ENCODE measurements at places on chromosomes 7 and 10.

GRCh38 chr10:31664803-31665202, 263.8 kb downstream of the ARHGAP12 start:
- no peak for DNase-seq

- no peak for DNase-seq
Measured at GRCh38 chr7:151408839-151409666, 785 bp downstream of the WDR86 start.

GRCh38 chr10:58393317-58393716, 8.1 kb downstream of the TFAM start:
- DNase-seq = no peak

DNA sequence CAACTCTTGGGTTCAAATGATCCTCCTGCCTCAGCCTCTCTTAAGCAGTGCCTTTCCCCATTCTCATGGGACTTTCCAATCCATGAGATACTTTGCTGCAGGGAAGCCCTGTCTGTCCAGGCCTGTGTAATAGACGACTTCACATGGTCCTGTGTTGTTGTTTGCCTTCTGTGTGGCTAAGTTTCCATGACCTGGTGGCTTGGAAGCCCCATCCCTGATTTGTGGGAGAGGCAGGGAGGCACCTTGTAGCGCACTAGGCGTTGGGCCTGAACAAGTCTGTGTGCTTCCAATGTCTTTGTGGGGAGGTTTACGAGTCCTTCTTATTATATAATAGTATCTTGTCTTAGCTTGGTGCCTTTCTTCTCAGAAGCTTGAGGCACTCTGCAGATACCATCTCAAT, 49.1 kb downstream of the TCF7L2 start:
- DNase-seq = no peak

DNA sequence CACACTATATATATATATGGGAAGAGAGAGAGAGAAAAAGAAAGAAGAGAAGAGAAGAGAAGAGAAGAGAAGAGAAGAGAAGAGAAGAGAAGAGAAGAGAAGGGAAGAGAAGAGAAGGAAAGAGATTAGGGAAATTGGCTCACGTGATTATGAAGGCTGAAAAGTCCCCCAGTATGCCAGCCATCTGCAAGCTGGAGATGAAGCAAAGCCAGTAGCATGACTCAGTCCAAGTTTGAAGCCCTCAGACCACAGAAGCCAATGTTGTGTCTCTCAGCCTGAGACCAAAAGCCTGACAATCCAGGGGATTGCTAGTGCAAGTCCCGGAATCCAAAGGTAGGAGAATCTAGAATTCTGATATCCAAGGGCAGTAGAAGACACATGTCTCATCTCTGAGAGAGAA, 206.3 kb upstream of the PRSS1 start:
- peak; percentile 34 for DNase-seq

DNA sequence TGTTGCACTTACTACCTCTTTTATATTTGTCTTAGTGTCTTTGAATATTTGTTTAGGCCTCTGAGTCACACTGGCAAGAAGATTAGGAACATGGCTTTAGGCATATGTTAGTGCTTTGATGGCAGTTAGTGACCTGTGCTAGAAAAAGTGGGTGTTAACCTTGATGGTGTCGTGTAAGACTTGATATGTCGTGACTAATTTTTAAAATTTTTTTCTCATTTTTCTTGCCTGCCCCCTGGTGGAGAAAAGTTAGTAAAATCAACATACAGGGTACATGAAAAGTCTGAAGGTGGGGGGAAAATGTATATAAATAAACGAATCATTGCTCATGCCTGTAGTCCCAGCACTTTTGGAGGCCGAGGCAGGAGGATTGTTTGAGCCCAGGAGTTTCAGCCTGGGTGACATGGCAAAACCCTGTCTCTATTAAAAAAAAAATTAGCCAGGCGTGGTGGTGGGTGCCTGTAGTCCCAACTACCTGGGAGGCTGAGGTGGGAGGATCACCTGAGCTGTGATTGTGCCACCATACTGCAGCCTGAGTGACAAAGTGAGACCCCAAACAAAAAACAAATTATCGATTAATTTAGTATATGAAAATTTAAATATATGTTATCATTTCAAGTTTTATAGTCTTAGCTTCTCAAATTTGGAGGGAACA, 44.6 kb downstream of the TAX1BP1 start:
- peak; percentile 30 for DNase-seq

DNA sequence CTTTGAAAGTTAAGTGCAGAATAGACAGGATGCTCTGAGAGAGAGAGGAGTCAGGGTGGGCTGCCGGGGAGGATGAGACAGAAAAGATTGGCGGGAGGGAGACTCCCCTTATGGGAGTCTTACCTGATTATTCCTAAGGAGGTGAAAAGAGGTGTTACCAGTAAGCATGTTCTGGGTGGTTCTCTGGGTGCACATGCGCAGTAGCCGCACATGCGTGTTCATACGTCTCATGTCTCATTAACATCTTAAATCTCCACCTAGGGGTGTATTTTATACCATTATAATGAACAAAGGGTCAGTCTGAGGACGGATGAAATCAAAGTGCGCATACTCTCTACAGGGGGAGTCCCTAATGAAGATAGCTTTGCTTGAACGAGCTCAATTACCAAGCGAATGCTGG, 592.9 kb upstream of the C7orf33 start:
- DNase-seq = no peak
